Pulmonary artery endothelial cell (primary cell): ENCODE measurements at places on chromosomes 1 and 21. TPM values are rescaled to one million over a fixed set of nuclear protein-coding genes. Genes with fewer than 3 reads are reported as not detected.

DNA sequence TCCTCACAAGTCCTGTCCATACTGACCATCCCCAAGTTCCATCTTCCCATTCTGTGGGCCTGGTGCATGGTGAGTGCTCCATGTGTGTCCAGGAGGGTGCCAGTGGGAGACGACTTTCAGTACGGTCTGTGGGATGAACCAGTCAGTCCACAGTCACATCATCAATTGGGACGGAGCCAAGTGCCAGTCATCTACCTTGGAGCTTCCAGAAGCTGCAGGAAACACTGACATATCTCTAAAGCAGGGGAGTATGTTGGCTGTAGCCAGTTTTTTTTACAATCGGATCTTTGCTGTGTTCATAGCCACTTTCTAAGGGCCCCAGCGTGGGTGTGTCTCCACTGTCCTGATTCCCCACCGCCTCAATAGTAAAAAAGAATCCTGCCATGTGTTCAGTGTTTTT, 13.6 kb upstream of the TRIM17 start:
- DNase-seq = no peak

GRCh38 chr1:6028042-6028850, 17.4 kb upstream of the KCNAB2 start:
- no peak for DNase-seq

DNA sequence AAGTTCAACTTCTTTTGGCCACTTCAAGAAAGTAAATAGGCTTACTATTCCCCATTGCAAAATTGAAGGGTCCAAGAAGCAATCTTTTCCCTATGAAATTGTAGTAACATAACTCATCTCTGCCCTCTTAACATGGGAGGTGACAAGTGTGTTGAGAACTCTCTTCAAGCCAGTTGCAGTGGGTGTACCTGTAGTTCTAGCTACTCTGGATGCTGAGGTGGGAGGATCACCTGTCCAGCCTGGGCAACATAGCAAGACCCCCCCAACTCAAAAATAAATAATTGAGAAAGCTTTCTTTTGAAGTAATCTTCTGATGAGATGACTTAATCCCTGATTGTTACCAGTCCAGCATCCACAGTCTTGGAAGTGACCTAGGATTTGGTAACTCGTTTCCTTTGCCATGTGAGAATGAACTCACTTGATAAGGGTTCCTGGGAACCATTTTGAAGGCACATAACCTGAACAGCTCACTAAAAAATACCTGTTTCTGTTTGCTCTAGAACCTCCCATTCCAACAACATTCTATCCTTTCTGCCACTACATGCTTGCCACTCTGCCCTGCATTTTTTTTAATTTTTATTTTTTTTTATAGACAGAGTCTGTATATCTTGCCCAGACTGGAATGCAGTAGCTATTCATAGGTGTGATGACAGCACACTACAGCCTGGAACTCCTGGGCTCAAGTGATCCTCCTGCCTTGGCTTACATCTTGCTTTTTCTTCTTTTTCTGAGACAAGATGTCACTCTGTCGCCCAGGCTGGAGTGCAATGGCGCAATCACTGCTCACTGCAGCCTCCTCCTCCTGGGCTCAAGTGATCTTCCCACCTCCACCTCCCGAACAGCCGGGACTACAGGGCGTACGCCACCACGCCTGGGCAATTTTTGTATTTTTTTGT, 1.4 kb upstream of the IPO9 start:
- DNase-seq = no peak

The MXRA8 gene
- total RNA-seq = 0.99 and 2.2 TPM in 2 replicates

DNA sequence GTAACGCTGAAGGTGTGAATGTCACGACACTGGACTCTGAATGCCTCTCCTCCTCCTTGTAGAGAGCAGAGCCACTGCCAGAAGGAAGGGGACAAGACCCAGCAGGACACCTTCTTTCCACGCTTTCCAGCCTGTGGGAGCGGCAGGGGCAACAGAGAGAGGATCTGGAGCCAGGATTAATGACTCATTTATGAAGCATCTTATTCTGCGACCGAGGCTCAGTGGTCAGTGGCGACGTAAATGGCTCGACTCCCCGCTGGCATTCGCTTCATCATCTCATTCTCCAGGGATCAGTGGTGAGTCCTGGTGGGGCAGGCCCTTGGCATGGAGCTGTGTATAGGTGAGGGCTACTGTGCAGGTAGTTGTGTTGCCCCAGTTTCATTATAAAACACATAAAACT, 4.6 kb downstream of the SLC37A1 start:
- no peak for DNase-seq

- no peak for DNase-seq
These were observed 76.8 kb upstream of the ANGPTL1 start for GRCh38 chr1:178947677-178947981.

- DNase-seq = no peak
These were observed 5.1 kb downstream of the DNAJB4 start for GRCh38 chr1:78009836-78010235.

The LHX8 gene
- total RNA-seq = not detected in 2 replicates

DNA sequence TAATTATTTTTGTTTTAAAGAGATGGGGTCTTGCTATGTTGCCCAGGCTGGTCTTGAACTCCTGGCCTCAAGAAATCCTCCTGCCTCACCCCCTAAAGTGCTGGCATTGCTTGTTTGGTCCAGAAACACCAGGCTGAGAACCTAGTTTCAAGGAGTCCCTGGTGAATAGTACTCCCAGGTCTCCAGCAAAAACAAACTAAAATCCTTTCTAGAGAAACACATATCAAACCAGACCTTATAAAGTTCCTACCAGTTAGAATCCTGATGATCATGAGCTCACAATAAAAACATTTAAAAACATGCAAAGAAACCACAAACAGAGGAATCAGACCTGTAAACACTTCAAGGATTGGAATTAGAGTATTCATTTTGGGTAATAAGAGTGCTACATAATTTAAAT, 34.4 kb upstream of the PADI1 start:
- DNase-seq = no peak

GRCh38 chr1:215140135-215140534, 57.6 kb downstream of the KCNK2 start:
- no peak for DNase-seq

The KCNH1 gene
- total RNA-seq = not detected in 2 replicates

- DNase-seq = no peak
These were observed 9.8 kb upstream of the AK5 start for GRCh38 chr1:77271852-77272580.

- no peak for DNase-seq
These were observed 35.5 kb downstream of the SRSF11 start for GRCh38 chr1:70256664-70257063.

DNA sequence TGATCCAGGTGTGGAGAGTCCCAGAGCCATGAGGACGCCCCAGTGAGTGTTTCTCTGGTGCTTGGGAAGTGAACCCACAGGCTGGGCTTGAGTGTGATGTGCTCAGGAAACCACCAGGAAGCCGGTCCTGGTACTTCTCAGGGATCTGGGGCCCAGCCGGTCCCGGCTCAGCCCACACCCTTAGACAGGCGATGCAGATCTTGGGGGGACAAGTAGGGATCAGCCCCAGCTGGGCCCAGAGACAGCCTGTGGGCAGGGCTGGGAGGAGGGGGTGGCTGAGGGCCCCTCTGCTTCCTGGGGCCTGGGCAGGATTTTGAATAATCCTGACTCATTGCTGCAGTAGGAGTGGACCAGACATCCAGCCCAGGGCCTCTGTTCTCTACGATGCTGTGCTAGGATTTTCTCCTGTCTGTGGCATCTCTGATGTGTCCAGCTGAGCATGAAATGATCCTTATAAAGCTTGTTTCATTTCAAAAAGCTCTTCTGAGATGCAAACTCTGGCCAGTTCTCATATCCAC, 698.0 kb downstream of the PTPRU start:
- no peak for DNase-seq

- DNase-seq = no peak
These were observed 36.6 kb downstream of the ELF3 start for GRCh38 chr1:202046748-202047708.

- no peak for DNase-seq
These were observed 34.3 kb upstream of the SLC35A3 start for GRCh38 chr1:99935534-99935933.

DNA sequence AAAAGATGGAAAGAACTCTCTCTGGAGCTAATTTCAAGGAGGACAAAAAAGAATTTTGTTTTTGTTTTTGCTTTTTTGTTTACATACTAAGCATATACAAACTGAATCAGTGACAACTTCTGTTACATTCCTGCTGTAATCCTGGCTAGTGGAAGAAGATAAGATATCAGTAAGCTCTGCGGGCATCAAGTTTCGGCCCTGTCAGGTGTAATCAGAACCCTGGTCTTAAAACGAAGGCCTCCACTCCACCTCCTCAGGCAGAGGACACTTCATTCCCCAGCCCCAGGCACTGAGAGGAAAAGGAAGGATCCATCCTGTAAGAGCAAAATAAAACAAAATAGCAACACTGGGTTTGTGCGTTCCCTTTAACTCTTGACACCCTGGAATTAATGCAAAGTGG, 88.9 kb upstream of the ARHGAP29 start:
- no peak for DNase-seq
